Stimulated activated CD4-positive, alpha-beta T cell treated with anti-CD3 and anti-CD28 coated beads, Interleukin-4, amount 100 ng/mL, for 4 hours (primary cell): ENCODE measurements at places on chromosomes 12 and 14.
A peak's percentile ranks its signal among the peaks of the same experiment; 100 is the strongest.

- no peak for DNase-seq
Observed at GRCh38 chr14:62734831-62735230, 310.4 kb downstream of the KCNH5 start.

- DNase-seq = no peak
Observed at GRCh38 chr12:68011882-68012207, 22.6 kb downstream of the IFNG-AS1 start.

DNA sequence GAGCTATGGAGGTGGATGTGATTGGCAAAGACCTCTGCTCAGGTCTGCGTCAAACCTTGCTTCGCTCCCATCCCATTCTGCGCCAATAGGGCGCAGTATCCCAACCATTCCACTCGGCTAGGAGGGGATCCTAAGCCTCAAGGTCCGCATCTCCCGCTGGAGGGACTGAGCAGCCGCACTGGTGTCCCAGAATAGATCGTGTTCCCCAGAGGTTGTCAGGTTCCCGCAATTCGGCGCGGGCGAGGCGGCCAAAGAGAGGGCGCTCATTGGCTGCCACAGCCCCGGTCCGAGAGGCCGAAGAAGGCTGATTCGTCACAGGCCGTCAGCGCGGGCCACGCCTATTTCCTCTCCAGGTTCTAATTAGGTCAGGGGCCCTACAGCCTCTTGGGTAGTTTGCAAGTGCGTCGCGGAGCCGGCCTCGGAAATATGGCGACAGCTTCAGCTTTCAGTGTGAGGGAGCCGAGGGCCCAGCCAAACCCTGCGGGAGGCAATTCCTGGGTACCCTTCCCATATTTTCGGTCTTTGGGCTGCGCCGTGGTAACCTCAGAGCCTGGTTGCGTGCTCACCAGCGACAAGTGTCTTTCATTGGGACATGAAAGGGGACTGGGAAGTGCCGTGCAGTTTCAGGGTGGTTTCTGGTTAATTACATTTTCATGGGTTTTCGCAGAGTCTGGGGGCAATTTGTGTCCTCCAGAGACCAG is 5.0 kb downstream of the OR10AD1 start:
- peak; percentile 88 for DNase-seq

- no peak for DNase-seq
Observed at GRCh38 chr14:22569106-22569736, 19.8 kb downstream of the DAD1 start.
